ENCODE measurements at places on chromosomes 5 and 9. TPM values are rescaled to one million over a fixed set of nuclear protein-coding genes. Genes with fewer than 3 reads are reported as not detected.

MARCOL gene
- not detected for total RNA-seq

GRCh38 chr9:70250221-70250620, 8.6 kb upstream of the SMC5 start:
- H3K4me1 ChIP-seq: no peaks in the 10 kb centered on the region
- H3K4me3 ChIP-seq: no peak overlapping the region
- H3K27me3 ChIP-seq: no peaks in the 10 kb centered on the region
- no peaks in the 10 kb centered on the region for H3K36me3 ChIP-seq
- DNase-seq: no peak
- H3K27ac ChIP-seq: no peak overlapping the region

SPINK4 gene
- not detected for total RNA-seq

WNT8A gene
- not detected for total RNA-seq

- H3K27ac ChIP-seq: no peak overlapping the region
- DNase-seq: peak; percentile 5
- peaks cover 6% of the 10 kb centered on the region for H3K27me3 ChIP-seq
- H3K4me1 ChIP-seq: no peaks in the 10 kb centered on the region
- no peak overlapping the region for H3K4me3 ChIP-seq
- no peaks in the 10 kb centered on the region for H3K36me3 ChIP-seq
Observed at GRCh38 chr5:69024241-69024651, 69.6 kb upstream of the SLC30A5 start.

PCDHB4 gene
- 1.1 TPM for total RNA-seq

GRCh38 chr5:14932902-14933469, 61.4 kb upstream of the ANKH start:
- DNase-seq: no peak
- H3K4me1 ChIP-seq: peaks cover 4% of the 10 kb centered on the region
- H3K4me3 ChIP-seq: no peak overlapping the region
- no peaks in the 10 kb centered on the region for H3K27me3 ChIP-seq
- H3K27ac ChIP-seq: no peak overlapping the region

- no peak overlapping the region for H3K27ac ChIP-seq
- H3K27me3 ChIP-seq: no peaks in the 10 kb centered on the region
- DNase-seq: no peak
- H3K36me3 ChIP-seq: no peaks in the 10 kb centered on the region
- peaks cover 39% of the 10 kb centered on the region for H3K4me1 ChIP-seq
Observed at GRCh38 chr5:139636207-139636792, 11.8 kb upstream of the CXXC5 start.

DNA sequence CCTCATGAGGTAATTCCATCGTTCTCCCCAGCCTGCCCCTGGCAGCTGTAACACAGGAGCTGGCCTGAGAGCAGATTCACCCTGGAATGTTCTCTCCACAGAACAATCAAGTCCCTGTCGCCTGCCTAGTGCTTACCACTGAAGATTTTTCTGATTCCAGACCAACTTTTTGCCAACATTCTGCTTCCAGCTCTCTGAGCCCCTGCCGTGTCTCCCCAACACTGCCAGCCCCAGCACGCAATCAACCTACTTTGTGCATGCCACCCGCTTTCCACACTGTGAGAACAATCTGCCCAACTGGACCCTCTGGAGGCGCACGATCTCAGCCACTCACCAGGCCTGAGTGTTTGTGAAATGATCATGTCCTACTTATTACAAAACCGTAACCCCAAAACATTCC, 62.6 kb downstream of the PSMB7 start:
- DNase-seq: no peak
- H3K4me3 ChIP-seq: no peak overlapping the region
- peaks cover 60% of the 10 kb centered on the region for H3K36me3 ChIP-seq
- no peaks in the 10 kb centered on the region for H3K4me1 ChIP-seq
- H3K27me3 ChIP-seq: no peaks in the 10 kb centered on the region
- no peak overlapping the region for H3K27ac ChIP-seq

DNA sequence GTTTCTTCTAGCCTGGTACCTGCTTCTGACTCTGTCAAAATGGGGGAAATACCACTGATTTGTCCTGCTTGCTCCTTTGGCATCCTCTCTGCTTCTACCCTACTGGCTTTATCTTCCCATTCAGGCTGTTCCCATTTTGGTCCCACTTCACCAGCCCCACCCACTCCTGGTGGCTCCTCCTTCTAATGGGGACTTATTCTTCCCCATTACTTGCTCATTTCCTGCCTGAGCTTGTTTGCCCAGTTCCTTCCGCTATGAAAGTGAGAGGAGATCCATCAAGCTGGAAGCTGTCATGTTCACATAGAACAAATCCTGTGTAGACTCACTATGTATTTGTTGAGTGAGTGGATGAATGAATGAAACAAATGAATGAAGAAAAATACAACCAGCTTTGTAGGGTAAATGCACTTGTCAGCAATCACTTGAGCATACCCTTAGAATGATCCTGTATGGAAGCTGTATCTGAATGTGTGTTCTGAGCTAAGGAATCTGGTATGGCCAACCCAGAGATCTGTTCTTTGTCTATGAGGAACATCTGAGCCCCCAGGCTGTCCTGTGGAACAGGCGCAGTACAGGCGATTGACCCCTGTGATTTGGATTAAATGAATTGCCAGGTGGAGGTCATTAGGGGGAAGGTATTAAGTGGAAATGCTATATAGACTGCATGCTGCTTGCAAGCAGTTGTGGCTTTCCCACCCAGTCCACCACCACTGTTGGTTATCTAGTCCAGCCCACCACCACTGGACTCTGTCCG, 89.5 kb downstream of the APBA1 start:
- H3K4me3 ChIP-seq: no peak overlapping the region
- H3K27me3 ChIP-seq: no peaks in the 10 kb centered on the region
- no peaks in the 10 kb centered on the region for H3K36me3 ChIP-seq
- no peak overlapping the region for H3K27ac ChIP-seq
- peaks cover 12% of the 10 kb centered on the region for H3K4me1 ChIP-seq

DNA sequence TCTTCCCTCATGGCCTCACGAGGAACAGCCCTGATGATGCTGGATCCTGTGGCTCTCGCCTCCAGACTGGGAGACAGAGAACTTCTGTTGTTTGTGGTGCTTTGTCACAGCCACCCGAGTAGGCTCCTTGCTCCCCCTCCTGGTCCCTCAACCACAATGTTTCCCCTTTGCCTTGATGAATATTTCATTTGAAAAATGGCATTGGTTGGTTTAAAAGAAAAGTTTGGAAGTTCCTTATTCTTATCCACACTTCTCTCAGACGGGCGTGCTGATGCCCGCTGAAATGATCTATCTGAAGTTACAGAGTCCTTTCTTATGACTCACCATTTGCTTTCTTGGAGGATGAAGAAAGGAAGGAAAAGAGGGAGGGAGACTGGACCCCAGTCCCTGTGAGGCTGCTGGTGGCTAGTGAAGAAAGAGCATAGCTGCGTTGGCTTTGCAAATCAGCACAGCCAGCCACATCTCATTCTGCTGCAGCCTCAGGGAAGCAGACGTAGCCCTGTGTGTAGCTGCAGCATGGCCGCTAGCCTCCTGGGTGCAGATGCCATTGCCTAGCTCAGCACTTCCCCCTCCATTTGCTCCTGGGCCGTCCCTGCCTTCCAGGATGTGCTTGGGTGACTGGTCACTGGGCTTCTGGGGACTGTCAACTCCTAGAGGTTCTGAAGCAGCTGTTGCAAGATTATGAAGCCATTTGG, 185.9 kb downstream of the ERCC6L2 start:
- no peak overlapping the region for H3K27ac ChIP-seq
- H3K36me3 ChIP-seq: no peaks in the 10 kb centered on the region
- no peak overlapping the region for H3K4me3 ChIP-seq
- H3K4me1 ChIP-seq: no peaks in the 10 kb centered on the region
- H3K27me3 ChIP-seq: peaks cover 3% of the 10 kb centered on the region

MOB3B gene
- total RNA-seq: 3.9 TPM

LEAP2 gene
- total RNA-seq: 0.27 TPM

DNA sequence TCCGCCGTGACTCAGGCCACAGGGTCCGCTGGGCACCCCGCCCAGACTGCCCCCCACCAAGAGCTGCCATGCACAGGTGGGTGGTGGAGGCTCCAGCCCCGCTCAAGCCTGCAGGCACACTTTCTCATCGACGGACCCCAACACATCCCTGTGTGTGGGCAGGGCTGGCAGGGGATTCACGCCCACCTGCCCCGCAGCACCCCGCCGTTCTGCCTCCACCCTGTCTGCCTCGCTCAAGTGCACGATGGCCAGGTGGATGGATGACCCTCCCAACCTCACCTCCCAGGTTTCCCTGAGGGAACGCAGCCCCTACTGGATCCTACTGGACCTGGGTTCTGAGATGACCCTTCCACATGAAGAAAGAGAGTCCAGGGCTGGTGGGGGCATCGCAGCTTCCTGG, 26.1 kb upstream of the FCN1 start:
- H3K27me3 ChIP-seq: peaks cover 5% of the 10 kb centered on the region
- H3K4me1 ChIP-seq: no peaks in the 10 kb centered on the region
- H3K36me3 ChIP-seq: no peaks in the 10 kb centered on the region
- no peak for DNase-seq

DNA sequence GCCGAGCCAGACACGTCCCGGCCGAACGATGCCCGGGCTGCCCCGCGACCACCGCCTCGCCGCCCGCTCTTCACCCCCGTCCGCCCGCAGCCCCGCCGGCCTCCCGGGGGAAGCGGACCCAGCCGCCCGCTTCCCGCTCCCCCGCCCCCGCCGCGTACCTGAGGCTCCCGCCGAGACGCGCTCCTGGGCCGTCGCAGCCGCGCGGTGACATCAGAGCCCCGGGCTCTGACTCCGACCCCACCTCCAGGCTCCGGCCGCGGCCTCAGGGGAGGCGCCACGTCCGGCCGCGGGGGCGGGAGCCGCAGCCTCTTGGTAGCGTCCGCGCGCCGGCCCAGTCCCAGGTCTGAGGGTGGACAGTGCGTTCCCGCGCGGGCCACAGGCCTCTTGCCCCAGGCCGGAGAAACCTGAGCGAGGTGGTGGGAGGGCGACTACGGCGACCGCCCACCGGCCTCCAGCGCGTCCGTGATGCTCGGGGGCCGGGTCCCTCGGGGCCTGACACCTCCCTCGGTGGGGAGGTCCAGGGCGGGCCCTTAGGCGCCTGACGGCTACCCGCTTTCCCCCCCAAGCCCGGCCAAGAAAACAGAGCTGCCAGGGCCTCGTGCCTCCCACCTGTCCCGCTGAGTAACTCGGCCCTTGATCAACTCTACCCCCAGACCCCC, at the start of gene SHROOM1:
TSS of gene SHROOM1 (minus strand) at position 212 of the 659 bp plus-strand sequence. CDS start 4,507 bp downstream, outside the sequence.
- H3K27me3 ChIP-seq: no peaks in the 10 kb centered on the region
- no peaks in the 10 kb centered on the region for H3K4me1 ChIP-seq
- H3K27ac ChIP-seq: no peak within 1 kb of the TSS
- H3K4me3 ChIP-seq: peak within 1 kb of the TSS; percentile 66
- no peaks in the 10 kb centered on the region for H3K36me3 ChIP-seq
- DNase-seq: peak; percentile 28

GRCh38 chr5:137367951-137368350, 131.2 kb downstream of the SPOCK1 start:
- H3K27ac ChIP-seq: no peak overlapping the region
- H3K27me3 ChIP-seq: no peaks in the 10 kb centered on the region
- H3K36me3 ChIP-seq: no peaks in the 10 kb centered on the region
- H3K4me3 ChIP-seq: no peak overlapping the region
- DNase-seq: no peak

DNA sequence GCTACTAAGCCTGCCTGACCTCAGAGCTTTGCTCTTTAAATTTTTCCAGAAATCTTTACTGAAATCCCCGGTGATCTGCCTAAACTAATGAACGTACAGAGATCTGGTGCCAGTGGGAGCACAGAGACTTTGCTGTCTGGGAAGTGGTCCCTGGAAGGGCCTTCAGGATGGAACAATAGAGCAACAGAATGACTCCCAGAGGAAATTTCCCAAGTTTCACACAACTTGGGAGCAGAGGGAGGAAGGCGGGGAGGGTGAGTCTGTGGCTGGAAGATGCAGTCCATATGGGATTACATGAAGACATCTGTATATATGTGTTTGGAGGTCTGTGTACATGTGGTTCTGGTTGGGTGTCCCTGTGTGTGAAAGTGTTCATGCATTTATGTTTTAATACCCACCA, 638.3 kb downstream of the CCDC171 start:
- H3K4me1 ChIP-seq: peaks cover 32% of the 10 kb centered on the region
- no peaks in the 10 kb centered on the region for H3K36me3 ChIP-seq
- peak overlapping the region; percentile 86 for H3K27ac ChIP-seq
- H3K27me3 ChIP-seq: no peaks in the 10 kb centered on the region
